ENCODE measurements at places on chromosomes 2 and 18.

DNA sequence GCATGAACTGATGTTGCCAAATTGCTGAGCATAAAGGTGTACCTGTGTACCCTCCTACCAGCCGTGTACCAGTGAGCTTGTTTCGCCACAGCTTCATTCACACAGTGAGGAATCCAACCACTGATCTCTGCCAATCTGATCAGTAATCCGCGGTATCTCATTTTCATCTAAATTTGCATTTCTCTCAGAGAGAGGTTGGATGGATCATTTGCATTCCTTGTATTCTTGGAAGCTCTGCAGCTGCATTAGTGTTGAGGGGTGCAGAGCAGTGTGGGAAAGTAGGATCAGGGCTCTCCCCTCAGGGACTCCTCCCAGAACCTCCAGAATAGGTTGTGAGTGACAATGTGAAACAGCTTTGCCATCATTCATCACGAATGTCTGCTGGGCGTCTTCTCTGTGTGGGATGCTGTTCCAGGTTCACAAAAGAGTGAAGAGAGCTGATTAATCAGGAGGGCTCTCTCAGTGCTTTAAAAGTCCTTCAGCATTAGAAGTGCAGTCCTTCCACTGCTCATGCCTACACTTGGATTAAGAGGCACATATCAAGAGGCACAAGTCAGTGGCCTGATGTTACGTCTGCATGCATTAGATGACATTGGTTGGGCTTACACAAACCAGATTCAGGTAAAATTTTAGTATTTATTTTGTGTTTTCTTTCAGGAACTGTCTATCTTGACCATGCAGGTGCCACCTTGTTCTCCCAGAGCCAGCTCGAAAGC is 7.5 kb downstream of the MOCOS start:
- DNase-seq, result no peak

GRCh38 chr2:213232649-213233437 is 51.4 kb upstream of the SPAG16 start:
- peak; percentile 26 for DNase-seq

- no peak for DNase-seq
Observed at GRCh38 chr2:113025737-113026136, 20.5 kb downstream of the IL36A start.

GRCh38 chr2:88483200-88483599 is 30.7 kb upstream of the FOXI3 start:
- no peak for DNase-seq

DNA sequence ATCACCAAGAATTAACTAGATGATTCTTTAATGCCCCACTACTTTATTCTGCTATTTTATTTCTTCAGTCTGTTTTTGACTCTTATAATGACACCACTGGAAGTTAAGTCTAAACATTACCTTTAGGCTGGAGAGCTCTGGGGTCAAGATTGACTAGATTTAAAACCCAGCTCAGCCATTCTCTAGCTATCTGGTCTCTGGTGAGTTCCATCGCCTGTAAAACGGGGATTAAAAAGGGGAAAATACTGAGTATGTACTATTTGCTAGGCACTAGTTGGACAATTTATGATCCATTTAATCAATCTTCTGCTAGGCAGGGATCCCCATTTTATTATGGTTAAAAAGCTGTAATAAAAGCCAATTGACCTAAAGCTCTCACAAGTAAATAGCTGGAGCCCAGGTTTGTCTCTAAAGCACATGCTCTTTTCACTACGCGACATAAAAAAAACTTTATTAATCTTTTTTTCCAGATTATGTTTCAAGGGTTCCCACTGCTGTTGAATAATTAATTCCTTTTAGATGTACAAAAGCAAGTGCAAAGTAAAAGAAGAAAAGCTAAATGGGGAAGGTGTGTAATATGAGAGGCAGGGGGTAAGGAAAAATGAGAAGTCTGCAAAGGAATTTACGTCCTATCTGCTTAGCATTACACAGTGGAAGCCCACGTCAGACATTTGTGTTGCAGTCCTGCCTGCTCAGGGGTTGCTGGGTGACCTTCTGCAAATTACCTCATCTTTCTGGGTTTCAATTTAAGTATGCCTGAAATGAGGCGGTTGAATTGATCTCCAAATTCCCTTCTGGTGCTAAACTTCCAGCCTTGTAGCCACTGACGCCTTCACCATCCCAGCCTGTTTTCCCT is 918 bp upstream of the NABP1 start:
- DNase-seq, result peak; percentile 64

GRCh38 chr2:19299032-19299431 is 59.4 kb downstream of the OSR1 start:
- DNase-seq, result no peak

- no peak for DNase-seq
Observed at GRCh38 chr2:218344090-218344754, 12.4 kb upstream of the CATIP start.

DNA sequence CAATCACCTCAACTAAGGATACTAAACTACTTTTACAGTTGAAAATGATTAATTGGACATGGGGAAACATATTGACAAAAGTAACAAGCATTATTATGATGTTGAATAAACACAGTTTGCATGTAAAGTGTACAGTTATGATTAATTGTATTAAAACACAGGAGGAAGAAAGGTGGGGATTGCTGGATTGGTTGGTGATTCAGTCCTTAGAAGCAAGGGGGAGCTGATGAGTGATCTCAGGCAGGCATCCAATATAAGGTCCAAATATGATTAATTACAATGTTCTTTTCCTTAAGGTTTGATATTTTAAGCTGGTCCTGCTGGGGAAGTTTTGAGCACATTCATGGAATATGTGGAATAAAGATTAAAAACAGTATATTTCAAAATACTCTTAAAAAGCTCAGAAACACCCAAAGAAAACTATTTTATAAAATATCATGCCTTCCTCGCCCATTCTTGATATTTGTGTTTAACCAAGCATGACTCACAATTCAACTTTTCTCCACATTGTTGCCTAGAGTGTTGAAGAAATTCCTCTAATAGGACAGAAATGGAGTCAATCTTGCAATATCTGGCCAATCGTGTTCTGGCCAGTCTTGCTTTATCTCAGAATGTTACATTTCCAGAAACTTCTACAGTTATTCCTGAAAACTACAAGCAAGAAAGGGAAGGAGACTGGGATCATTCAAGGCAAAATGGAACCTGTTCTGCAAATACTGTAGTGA is 268.2 kb downstream of the RPIA start:
- DNase-seq, result no peak

- DNase-seq, result no peak
Observed at GRCh38 chr18:28468901-28469300, 292.0 kb upstream of the CDH2 start.

DNA sequence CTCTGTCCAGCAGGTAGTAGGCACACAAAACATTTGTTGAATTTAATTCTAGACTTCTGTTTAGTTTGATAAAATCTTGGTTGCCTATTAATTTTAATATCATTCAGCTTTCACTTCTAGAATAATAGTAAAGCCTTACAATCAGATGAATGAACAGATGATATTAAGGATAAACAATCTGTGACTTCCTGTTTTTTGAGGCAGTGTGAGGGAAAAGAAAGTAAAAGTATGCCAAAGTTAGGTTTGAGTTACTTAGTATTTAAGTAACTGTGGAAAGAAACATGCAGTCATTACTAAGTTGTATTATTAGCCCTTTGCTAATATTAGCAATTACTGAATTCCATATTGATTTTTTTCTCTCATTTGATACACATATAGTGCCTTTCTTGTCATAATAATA is 31.5 kb downstream of the EPB41L5 start:
- DNase-seq, result no peak

GRCh38 chr18:58204776-58205442 is 160.9 kb downstream of the NEDD4L start:
- no peak for DNase-seq

GRCh38 chr2:33021542-33022227 is 74.9 kb downstream of the LTBP1 start:
- DNase-seq, result no peak

- DNase-seq, result no peak
Observed at GRCh38 chr2:198115201-198115600, 310.8 kb downstream of the PLCL1 start.

- no peak for DNase-seq
Observed at GRCh38 chr2:30272286-30272685, 41.0 kb downstream of the LBH start.

DNA sequence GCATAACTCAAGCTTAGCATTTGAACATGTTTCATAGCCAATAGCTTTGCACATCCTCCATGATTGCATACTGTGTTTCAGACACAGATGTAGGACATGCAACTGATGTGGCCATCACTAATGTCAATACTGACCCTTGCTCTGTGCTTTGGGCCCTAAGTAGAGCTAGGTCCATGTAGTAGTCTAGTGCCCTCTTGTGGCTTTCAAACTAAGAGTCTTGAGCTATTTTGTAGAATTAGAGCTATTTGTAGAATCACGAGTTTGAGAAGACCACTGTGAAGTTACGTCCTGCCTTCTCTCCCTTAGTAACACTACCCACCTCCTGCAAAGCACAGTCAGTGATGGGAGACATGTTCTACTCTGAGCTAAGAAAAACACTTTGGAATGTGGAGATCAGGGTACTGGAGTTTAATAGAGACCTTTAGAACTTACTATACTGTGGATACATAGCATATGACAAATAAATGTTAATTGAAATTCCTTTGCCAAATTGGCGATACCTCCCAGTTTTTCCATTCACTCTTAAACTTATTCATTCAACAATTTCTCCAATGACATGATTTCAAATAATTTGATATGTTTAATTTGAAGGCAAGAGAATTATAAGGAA is 306.5 kb upstream of the TNP1 start:
- DNase-seq, result no peak

DNA sequence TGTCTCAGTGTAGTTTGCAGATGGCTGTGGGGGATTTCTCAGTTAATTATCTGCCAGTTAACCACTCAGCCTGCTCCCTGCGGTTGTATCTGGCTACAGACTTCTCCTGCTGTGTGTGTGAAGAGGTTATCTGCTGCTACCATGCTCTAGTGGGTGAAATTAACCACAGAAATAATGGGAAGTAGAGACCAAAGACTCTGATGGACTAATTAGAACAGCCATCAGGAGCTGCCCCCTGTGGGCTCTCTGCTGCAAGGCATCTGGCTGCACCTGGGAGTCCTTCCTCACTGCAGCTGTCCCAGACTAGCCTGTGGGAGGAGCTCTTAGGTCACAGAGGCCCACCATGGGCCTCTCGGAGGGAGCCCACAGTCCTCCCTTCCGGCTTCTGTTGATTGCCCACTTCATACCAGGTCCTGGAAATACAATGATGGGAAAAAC is 66.6 kb downstream of the CTIF start:
- no peak for DNase-seq

- no peak for DNase-seq
Observed at GRCh38 chr2:155099784-155100183, 401.3 kb downstream of the KCNJ3 start.

DNA sequence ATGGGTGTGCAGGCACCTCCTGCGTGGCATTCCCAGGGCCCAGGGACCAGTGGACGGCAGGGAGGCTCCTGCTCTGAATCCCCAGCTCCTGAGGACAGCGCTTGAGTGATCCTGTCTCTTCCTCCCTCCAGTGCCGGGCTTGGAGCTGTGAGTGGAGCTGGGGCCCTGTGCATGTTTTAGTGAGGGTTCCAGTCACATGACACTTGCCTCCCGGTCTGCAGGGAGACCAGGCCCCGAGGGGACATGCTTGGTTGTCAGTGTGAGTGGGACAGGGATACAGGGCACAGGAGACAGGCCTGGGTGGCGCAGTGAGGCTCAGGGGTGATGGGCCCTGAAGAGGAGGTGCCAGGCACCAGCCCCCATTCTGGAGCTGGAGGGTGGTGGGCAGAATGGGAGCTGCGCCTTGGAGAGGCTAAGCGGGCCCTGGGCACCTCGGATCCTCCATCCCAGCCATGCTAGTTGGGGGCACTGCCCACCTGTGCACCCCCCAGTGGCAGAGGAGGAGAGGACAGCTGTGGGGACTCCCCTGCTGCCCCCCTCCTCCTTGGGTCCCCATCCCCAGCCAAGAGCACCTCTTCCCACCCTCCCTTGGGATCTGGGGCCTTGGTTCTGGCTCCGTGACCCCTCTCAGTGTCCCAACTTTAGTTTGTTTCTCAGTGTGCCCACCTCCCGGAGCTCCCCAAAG is 12.0 kb downstream of the ARHGEF4 start:
- DNase-seq, result no peak

DNA sequence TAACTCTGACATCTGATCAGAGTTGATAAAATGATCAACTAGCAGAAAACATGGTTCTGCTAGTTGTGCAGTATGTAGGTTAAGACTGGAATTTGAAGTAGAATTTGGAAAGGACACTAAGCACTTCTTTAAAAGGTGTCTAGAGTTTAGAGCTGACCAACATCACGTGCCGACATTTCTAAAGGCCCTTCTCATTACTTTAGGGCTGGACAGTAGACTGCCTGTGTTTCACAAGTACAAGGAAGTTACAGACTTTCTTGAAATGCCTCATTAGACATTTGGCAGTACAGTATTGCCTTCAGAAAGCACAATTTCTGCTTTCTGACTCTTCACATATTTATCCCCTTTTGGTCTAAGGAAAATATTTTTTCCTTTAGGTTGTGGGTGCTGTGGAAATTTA is 255.3 kb downstream of the ZNF385B start:
- no peak for DNase-seq

GRCh38 chr18:3599861-3600260 is 149.9 kb downstream of the TGIF1 start:
- DNase-seq, result no peak

DNA sequence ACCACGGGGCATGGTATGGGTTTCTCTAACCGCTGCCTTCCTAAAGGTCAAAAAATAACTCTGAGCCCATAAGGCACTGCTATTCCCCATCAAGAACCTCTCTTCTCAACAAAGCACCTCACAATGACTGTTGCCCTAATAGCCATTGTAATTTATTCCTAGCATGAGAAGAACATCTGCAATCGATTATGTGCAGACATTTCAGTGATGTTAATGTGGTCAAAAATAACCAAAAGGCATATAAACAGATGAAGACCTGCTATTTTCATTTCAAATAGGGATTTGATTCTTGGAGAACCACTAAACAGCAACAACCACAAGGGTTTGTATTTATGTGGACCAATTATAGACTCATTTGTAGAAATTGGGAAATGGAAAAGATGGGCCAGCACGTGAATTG is 356.6 kb downstream of the FBXO15 start:
- no peak for DNase-seq

DNA sequence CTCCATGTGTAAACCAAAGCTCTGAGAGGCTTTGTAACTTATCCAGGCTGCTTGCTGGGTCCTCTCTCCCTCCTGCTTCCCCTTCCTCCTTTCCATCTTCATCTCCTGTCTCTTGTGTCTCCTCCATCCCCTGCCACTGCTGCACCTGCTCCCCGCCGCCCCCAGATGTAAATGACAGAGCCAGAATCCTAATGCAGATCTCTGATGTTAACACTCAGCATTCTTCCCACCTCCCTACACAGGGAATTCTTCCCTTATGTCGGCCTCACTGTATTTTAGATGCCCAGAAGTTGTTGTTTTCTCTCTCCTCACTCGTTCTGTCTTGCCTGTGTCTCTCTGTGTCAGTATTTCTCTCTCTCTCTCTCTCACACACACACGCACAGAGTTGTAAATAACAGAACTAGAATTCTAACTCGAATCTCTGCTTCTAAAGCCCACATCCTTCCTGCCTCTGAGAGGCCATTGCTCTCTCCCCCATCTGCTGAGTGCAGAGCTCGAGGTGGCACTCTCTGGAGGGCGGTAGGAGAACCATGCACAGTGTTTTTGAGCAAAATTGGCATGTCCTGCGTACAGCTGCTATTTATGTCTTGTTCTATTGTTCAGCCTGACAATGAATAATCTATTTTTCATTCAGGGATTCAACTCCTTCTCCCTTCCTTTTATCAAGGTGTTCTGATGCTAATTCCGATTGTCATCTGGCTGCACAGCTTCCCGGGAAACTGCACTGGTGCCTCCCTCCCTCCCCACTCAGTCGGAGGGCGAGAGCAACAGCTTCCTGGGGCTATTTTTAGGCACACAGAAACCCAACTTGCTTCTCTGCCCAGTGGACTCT is 219.9 kb downstream of the SH3RF3 start:
- peak; percentile 29 for DNase-seq

GRCh38 chr18:78853341-78853740 is 126.3 kb upstream of the SALL3 start:
- DNase-seq, result no peak
